Activated naive CD8-positive, alpha-beta T cell treated with anti-CD3 and anti-CD28 coated beads for 36 hours (primary cell): ENCODE measurements at places on chromosomes 7 and 10. TPM values are rescaled to one million over a fixed set of nuclear protein-coding genes. Genes with fewer than 3 reads are reported as not detected.
A peak's percentile ranks its signal among the peaks of the same experiment; 100 is the strongest.

GRCh38 chr10:131000743-131001142, 310.8 kb downstream of the TCERG1L start:
- DNase-seq: no peak

GRCh38 chr10:79056736-79057391, 11.9 kb upstream of the ZMIZ1 start:
- no peak for DNase-seq

- no peak for DNase-seq
Observed at GRCh38 chr10:4159173-4159572, 374.2 kb upstream of the KLF6 start.

GRCh38 chr10:77776487-77776886, 138.9 kb upstream of the KCNMA1 start:
- DNase-seq: no peak

- DNase-seq: peak; percentile 21
Observed at GRCh38 chr10:122648599-122649428, 50.8 kb downstream of the C10orf120 start.

- no peak for DNase-seq
Observed at GRCh38 chr7:15972862-15973275, 286.4 kb upstream of the MEOX2 start.

GRCh38 chr7:37013771-37014170, 289.5 kb upstream of the AOAH start:
- no peak for DNase-seq

DNA sequence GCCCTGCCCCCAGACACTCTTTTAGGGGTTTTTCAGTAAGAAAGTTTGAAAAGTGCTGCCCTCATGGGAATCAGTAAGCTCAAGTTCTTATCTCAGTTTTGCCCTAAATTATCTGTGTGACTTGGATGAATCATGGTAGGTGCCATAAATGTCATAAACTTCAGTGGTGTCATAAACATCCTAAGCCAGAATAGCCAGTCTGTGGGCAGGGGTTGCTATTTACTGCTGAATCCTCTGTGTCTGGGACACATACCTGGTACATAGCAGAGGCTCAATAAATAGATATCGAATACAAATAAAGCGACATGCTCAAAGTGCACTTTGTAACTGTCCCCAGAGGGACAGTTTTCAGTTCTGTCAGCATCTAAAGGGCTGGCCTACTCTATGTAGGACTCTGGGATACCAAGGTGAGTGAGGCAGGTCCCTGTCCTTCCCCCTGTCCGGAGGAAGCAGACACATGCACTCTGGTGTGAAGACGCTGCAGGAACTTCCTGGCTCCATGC, 502.1 kb downstream of the RPS24 start:
- DNase-seq: no peak

DNA sequence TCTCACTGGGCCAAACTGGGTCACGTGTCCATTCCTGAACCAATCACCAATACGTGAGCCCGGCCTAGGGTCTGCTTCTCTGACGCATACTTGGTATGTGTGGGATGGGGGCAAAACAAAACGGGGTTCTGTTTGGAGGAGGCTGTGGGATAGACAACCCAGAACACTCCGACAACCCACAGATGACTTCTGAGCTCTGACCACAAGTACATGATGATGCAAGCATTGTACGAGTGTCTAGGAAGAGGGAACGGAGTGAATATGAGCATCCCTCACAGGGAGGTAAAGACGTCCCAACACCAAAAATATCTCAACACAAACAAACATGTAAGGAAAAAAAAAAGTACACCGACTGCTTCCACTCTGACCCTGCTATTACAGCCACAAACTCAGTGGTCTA, 5.6 kb downstream of the DAGLB start:
- no peak for DNase-seq

DNA sequence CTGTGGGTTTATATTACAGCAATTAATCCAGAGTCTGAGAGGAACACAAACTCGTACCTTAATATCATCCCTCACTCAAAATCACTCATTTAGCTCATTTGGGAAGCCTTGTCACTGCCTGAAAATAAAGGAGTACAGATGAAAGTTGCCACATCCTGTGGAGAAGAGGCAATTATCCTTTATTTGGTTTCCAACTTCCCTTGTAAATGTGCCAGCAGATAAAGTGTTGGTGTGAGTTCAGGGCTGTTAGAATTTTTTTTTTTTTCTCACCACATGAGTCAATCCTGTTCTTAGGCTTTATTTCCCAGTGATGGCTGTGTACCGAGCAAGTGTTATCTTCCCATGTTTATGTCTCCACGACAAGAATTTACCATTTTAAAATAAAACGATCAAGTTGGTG, 99.0 kb upstream of the SMIM30 start:
- DNase-seq: no peak

DNA sequence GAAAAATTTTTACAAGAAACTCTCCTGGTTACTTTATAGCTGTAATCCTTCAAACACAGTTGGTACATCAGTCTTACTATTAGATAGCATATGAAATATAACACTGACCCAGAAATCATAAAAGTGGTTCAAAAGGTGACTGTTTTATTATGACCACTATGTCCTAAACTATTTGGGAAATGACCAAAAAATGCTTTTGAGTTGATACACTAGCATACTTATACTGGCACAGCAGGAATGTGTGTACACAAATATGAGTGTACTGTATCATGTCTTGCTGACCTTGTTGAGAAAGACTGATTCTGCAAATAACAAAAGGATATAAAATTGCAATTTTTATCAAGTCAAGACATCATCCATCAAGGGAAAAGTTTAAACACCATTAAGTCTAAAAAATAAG, 24.3 kb downstream of the CSTF2T start:
- no peak for DNase-seq

DNA sequence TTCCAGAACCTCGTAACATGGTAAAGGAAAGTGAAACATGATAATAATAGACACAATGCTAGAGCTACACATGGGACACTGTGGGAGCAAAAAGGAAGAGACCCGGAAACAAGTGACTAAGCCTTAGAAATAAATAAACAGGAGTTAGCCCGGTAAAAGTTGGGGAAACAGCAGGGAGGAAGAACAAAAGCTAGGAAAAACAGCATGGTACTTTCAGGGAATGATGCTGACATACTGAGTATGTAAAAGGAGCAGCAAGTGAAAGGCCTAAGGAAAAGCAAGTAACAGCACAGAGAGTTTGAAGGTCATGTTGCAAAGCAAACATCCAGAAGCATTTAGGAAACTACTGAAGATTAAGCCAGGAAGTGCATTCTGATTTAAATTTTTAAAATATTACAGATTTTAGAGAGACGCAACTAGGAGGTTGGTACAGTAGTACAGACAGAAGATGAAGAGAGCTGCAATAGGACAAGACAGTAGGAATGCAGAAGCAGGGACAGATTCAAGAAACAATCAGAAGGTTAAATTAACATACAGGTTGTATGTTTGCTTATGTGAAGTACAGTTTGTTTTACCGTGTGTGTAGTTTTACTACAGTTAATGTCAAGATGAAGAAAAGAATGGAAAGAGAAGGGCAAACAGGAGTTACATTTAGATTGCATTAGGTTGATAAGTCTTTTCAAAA, 63.7 kb downstream of the ARHGAP12 start:
- DNase-seq: no peak

GRCh38 chr7:45256775-45257174, 99.2 kb downstream of the RAMP3 start:
- DNase-seq: no peak

DNA sequence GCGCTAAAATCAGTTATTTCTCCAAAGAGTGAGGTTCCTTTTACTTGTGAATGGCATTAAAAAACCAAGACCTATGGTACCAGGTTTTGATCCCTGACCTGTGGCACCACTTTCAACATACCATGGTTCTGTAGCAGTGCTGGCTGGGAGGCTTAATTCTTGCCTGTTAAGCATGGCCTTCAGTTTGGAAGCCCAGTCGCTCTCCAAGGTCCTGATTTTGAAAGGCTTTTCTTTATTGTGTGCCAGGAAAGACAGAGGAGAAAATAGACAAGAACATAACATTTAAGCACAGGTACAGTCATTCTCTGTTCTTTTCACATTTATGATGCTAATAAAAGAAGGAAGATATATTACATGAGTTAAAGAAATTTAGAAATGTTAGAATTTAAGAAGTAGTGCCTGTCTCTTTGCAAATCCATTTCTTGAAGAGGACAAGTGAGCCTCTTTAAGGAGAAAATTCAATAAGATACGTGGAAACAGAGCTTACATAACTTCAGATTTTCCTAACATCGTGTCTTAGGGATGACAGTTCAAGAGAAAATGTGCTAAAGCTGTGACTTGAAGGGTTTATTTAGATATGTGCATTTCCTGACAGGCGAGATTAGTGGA, 357.6 kb downstream of the DPP6 start:
- DNase-seq: no peak

Gene SHTN1
- 0.08 TPM for total RNA-seq

Gene AKR1D1
- total RNA-seq: not detected

Gene CADPS2
- not detected for total RNA-seq

Gene UTF1
- not detected for total RNA-seq

Gene ELAPOR2
- total RNA-seq: 1.6 TPM

Gene OPALIN
- total RNA-seq: not detected

Gene NEUROG3
- 0.20 TPM for total RNA-seq

Gene INSYN2A
- total RNA-seq: not detected

Gene NDUFA5
- total RNA-seq: 70.8 TPM
